ENCODE measurements at places on chromosomes 4 and X. TPM values are rescaled to one million over a fixed set of nuclear protein-coding genes. Genes with fewer than 3 reads are reported as not detected.

Gene GLOD5
- total RNA-seq: 0.63 TPM

GRCh38 chr4:55967376-55967775 lies 18.6 kb downstream of the CEP135 start:
- DNase-seq: no peak

- DNase-seq: no peak
These were observed 85.8 kb upstream of the PUDP start for GRCh38 chrX:7233580-7234406.

GRCh38 chrX:87636533-87636932 lies 118.9 kb downstream of the KLHL4 start:
- no peak for DNase-seq

Gene NHS
- 5.3 TPM for total RNA-seq

Data from HT-29 (cell line).